ENCODE measurements at places on chromosomes 2 and 18.
A peak's percentile ranks its signal among the peaks of the same experiment; 100 is the strongest.

- DNase-seq: no peak
Observed at GRCh38 chr2:70922235-70923234, 13.2 kb upstream of the ATP6V1B1 start.

- no peak for DNase-seq
Observed at GRCh38 chr2:160087854-160088745, 25.7 kb upstream of the PLA2R1 start.

GRCh38 chr18:64695851-64696553, 547.1 kb upstream of the LINC00305 start:
- no peak for DNase-seq

GRCh38 chr18:37188016-37188791, 359.3 kb downstream of the KIAA1328 start:
- DNase-seq: no peak

- DNase-seq: no peak
Observed at GRCh38 chr2:170206246-170206645, 28.3 kb downstream of the MYO3B start.

DNA sequence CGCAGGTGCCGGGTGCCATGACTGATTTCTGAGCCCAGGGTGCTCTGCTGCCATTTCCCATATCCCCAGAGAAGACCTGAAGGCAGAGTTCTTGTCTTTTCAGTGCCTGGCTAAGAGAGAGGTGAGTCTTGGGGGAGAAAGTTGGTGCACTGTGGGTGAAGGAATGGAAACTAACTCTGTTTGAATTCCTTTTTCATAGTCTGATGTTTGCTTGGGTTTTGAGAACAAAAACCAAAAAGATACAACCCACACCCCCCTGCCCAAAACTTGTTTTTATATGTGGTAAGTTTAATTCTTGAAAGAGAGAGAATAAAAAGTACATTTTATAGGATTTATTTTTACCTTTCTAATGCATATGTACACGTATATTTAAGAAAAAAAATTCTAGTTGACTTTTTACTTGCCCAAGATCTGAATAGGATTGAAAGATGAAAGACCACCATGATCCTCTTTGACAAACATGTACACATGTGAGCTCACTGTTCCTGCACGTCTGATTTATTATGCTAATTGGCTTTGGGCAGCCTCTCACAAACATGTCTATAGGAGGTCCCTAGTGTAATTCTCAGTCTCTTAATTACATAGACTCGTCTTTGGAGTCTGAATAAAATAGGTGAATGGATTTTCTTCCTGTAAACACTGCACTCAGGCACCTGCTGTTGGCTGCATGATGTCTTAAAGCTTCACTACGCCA, 46.3 kb downstream of the ARL4C start:
- no peak for DNase-seq

DNA sequence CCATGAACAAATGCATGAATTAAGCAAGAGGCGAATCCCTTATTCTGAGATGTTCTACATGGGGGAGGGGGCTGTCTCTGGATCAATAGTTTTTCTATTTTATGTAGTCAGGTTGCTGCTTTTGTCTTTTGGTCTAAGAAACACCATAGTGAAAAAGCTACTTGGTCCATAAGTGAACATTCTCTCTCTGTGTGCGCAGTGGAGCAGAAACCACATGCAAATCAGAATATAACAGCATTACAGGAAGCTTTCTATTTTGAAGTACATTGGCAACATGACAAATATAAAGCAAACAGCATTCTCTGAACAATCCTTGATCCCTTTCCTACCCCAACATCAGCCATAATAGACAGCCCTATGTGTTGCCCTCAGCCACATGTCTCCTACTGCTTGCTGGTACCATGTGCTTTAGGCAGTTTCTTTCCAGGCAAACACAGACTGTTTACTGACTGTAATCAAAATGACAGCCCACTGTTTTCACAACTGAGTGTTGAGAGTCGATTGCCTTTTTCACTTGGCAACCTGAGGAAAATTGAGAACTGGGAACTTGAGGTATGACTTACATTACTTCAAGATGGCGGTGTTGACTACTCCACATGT, 10.6 kb downstream of the SCN3A start:
- no peak for DNase-seq

DNA sequence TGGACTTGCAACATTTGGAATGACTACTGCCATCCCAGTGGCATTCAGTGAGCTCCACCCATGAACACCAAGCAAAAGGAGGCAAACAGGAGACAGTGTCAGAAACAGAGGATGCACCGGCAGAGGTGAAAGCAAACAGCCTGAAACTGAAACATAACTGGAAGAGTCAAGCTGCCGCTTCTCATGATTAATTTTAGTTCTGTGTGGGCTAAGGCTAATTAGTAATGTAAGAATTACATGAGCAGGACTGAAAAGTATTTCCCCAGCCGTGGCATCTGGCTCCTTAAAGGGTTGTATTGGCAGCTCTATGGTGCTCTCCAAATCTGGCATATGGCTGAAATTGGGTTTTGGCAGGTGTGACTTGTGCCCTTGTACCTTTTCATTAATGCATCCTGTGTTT, 1108.1 kb downstream of the TSN start:
- no peak for DNase-seq

- DNase-seq: no peak
Observed at GRCh38 chr2:222193328-222193983, 105.3 kb downstream of the PAX3 start.

GRCh38 chr2:7043690-7044089, 126.5 kb downstream of the RNF144A start:
- no peak for DNase-seq

GRCh38 chr2:101433465-101433864, 41.4 kb downstream of the RFX8 start:
- no peak for DNase-seq

DNA sequence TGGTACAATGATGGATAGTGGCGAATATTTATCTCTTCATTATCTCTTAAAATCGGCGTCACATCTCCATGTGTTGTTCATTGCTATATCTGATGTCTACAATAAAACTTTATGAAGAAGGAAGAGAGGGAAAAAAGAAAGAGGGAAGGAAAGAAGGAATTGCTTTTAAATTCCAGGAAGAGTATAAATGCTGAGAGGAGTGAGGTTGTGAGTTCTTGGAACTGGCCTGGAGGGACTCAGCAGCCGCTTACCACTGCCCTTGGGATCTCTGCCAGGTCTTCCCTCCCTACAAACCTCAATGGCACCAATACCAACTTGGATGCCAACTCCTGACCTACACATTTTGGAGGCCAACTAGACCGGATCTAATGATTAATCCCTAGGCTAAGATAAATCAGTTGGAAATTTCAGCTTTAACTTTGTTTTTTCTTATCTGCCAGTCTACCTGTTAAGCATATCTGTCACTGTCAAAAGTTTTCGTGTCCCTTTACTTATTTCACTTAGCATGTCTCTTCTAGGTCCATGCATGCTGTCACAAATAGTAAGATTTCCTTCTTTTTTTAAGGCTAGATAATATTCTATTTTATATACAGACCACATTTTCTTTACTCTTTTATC, 9.8 kb downstream of the SCN9A start:
- no peak for DNase-seq

- no peak for DNase-seq
Observed at GRCh38 chr2:223235986-223236385, 184.0 kb downstream of the KCNE4 start.

DNA sequence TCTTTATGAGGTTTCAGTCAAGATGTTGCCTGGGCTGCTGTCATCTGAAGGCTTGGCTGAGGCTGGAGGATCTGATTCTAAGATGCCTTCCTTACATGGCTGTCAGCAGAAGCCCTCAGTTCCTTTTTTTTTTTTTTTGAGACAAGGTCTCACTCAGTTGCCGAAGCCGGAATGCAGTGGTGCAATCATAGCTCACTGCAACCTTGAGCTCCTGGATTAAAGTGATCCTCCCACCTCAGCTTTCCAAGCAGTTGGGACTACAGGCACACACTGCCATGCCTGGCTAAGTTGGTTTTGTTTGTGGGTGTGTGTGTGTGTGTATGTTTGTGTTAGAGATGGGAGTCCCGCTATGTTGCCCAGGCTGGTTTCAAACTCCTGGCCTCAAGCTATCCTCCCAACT, 13.1 kb upstream of the SLC35F5 start:
- DNase-seq: no peak

DNA sequence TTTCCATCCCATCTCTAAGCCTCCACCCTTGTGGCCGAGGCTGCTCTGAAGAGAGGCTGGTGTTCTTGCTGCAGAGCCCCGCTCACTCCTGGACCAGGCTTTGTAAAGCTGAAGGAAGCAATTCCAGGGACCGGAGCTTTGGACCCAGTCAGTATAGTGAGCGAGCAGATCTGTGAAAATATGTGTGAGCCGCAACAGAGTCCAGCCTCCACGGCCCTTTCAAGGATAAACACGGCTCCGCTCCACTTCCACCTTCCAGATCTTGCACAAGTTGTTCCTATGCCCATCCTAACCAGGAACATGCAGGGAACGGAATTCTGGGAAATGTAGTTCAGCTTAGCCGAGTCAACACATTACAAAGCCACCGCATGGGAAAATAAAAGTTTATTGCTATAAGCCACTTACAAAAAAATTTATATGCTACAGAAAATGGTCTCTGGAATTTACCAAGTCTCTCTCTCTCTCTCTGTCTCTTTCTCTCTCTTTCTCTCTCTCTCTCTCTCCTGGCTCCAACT, 151.7 kb upstream of the ZNF521 start:
- DNase-seq: peak; percentile 43

DNA sequence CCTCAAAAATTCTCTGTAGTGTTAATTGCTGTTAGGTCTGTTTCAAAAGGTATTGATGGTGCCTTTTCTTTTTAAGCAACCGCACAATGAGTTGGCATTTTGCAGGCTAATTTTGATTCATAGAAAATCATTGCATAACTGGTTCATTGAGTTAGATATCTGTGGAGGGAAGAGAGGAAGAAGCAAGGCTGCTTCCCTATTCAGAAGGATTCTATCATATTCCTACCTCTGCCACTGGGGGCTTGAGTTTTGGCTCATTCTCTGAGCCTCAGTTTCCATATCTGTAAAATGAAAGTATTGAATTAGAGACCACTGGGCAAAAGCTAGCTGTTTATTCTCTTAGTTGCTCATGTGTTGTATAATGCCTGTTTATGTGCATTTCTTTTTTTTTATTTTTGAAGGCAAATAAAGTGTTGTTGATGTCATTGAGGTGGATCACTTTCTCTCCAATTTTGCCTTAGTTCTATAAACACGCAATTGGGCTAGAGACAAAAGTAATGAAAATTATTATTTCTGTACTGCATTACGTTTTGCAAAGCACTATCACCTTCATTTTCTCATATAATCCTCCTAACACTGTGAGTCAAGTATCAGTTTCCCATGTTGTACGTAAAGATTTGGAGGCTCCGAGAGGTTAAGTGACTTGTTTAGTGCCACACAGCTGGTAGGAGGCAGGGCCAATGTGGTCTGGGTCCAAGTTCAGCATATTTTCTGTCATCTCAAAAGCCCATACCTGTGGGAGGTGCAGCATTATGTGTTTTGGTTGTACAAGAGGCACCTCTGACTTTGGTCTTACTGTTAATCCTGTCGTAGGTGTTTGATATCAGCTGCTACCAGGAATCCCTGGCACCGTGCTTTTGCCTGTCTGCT, 5.9 kb downstream of the TRIB2 start:
- no peak for DNase-seq

DNA sequence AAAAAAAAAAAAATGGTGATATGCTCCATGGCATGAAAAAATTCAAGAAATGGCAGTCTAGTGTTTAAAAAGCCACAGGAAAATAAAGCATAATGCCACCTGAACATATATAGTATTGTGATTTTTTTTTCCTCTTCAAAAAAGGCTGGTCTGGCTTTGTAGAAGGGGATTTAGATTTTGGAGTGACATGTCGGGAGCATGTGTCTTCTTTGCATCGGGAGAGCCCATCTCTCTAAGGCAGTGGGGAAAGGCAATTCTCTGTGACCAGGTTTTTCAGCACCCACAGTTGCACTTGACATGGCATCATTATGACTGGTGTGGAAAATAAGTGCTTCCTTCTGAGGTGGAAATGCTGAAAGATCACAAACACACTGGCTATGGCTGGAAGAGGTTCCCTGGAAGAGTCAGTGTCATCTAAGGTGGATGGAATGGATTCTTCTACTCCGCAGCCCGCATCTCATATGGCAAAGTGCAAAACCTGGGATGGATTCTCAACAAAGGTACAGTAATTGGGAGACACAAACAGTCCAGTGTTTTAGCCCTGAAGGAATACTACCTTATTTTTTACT, 172.5 kb downstream of the AGAP1 start:
- no peak for DNase-seq

DNA sequence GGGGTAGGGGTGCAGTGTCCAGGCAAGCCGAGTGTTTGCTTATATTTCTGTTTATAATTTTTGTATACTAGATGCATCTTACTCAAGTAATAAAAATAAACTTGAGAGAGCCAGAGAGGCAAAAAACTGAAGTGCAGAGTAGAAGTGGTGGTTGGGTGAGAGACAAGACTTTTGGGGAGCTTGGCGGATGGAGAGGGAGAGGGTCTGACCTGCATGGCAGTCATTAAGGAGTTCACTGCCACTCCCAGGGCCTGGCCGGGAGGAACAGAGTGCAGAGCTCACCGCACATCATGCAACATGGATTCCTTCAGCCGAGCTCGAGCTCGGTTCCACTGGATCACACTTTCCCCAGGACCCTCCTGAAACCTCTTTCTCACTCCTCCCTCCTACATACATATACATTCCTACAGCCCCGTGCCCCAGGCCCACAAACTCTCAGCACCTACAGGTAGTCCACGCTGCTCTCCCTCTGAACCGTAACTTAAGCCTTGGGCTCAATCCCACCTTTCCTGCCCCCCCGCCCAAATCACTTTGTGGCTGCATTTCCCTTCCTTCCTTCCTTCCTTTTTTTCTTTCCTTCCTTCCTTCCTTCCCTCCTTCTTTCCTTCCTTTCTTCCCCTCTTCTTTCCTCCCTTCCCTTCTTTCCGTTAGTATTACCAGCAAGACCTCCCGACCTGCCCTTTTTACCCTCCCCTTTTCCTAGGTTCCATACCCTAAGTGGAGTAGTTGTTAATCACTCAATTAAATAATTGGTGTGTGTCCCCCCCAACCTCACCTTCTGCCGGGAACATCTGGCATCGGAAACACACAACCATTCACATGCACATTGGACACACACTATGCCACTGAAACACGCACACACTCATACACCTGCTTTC, 37.1 kb upstream of the ATP6V1B1 start:
- DNase-seq: no peak

- DNase-seq: peak; percentile 70
Observed at GRCh38 chr18:76491473-76491775, 3.6 kb downstream of the ZNF516 start.

DNA sequence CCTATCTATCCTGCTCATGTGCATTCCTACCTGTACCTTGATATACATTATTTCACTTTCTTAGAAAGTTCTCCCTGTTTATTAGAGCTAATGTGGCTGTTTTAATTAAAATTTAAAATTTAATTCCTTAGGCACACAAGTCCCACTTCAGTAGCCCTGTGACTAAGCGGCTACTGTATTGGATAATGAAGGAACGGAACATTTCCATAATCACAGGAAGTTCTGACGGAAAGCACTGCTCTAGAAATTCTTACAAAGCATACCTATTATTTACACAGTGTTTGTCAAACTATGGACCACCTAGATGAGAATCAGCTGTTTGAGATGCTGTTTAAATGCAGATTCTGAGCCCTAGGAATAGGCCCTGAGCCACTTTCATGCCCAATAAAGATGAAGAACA, 13.2 kb downstream of the GREB1L start:
- DNase-seq: no peak
